ENCODE measurements at places on chromosomes 1 and 21.

DNA sequence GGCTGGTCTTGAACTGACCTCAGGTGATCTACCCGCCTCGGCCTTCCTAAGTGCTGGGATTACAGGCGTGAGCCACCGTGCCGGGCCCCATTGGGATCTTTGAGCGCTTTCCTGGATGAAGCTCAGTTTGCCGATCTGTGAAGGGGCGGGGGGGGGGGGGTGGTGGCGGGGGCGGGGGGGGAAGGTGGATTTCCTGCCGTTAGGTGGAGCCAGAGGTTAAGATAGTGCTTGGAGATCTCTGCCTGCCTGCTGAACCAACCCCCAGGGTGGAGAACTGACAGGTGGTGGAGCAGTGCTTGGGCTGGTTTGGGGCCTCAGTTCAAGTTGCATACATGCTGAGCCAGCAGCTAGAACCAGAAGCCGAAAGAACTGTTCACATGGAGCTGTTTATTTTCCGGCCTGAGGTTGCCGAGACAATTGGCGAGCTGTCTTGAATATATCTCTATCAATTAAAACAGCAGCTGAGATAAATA lies 1.7 kb downstream of the TMCC2 start:
- no peak for DNase-seq

DNA sequence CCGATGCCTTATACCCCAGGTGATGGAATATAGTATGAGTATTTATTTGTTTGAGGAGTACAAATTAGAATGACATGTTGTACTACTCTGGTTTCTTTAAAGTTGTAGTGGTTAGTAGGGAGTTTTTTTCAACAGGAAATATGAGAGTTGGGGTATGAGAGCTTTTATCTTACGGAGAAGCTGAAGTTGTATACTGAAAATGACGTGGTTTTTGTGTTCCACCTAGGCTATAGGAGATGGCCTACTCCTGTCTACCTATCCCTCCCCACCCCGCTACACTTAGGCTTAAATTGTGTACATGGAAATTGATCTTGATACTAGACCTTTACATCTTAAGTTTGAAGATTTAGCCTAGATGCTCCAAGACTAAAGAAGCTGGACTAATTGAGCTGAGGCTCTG lies 6.8 kb upstream of the HAX1 start:
- no peak for DNase-seq

GRCh38 chr1:151187205-151187604 lies 2.8 kb downstream of the VPS72 start:
- no peak for DNase-seq

- DNase-seq = no peak
Measured at GRCh38 chr21:39057121-39057520, 126.1 kb downstream of the PSMG1 start.

GRCh38 chr1:76227621-76228020 lies 153.1 kb downstream of the ST6GALNAC3 start:
- DNase-seq = no peak

DNA sequence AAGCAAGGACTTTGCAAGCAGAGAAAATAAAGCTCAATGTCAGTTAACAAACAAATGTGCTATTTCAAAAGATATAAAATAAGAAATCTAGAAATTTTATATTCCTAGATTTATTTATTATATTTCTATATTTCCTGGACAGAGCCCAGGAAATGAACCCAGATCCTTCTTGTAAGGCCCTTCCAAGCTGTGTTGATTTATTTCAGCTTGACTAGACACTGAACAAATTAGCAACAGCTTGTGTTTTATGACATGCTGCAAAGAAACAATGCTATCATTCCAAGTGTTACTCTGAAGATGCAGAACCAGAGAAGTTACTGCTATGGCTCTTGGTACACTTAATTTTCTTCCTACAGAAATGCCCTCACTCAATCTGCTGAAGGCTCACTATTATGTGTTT lies 6.2 kb downstream of the TGFBR3 start:
- DNase-seq = no peak

GRCh38 chr1:31723828-31724359 lies 20.1 kb upstream of the COL16A1 start:
- DNase-seq = peak; percentile 82

- peak; percentile 66 for DNase-seq
Measured at GRCh38 chr1:58785442-58786058, 1.7 kb upstream of the JUN start.

GRCh38 chr1:11855430-11855829 lies 3.3 kb downstream of the NPPB start:
- DNase-seq = no peak

- no peak for DNase-seq
Measured at GRCh38 chr1:229716704-229717103, 90.7 kb downstream of the URB2 start.

DNA sequence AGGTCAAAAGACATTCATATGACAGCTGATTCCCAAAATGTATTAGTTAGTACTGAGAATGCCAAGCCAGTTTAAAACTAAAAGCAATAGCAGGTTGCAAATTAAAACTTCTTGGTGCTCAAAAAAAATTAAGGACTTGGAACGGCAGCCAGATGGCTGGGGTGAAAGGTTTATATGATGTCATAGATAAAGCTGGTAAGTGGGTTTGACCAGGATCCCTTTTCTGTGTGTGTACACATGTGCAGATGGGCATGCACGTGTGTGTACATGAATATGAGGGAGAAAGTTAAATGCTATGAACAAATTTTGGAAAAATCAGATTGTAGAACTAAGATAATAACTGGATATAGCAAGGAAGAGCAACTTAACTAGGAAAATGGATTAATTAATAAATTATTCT lies 39.1 kb upstream of the DPH5 start:
- no peak for DNase-seq

GRCh38 chr1:106831511-106831910 lies 225.0 kb upstream of the PRMT6 start:
- DNase-seq = no peak

DNA sequence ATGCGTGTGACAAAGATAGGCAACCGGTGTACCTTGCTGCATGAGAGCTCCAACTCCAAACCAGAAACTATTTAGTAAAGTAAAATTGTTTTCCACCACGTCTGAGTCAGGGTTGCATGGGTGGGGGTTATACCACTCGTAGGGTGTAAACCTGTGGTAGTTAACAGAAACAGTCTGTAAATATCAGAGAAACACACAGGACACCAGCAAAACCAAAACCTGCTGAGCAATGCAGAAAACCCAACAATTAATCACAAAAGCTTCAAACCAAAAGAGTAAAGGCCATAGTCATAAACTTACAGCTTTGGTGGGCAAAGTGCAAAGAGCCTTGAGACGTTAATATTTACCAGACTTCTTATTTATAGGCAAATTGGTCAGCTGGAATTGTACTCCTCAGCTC lies 282.7 kb downstream of the BACH1 start:
- no peak for DNase-seq

- peak; percentile 48 for DNase-seq
Measured at GRCh38 chr1:12556957-12557935, 60.8 kb downstream of the DHRS3 start.

DNA sequence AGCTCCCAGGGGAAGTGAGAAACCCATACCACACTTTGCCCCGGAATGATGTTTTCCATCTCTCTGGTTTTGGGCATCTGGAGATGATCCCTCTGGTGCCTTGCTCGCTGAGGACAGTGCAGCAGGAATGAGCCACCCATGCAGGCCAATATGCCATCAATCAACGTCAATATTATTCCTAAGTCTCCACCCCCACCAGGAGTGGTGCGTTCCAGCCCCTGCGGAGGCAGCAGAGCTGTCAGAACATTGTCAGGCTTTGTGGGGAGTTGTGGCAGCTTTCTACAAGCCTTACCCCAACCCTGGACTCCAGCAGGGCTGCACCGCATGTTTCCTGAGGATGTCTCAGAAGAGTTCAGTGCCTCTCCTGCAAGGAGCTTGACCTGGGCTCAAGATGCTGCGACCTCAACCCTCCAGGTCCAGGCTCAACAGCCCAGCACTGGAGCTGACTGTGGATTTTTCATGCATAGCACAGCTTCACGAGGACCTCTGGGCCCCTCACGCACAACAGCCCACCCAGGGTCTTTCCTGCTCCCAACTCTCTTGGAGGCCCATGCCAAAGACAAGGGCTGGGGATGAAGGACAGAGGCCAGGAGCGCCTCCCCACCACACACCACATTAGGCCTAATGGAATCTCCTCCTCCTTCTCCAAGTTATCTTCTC lies 67.5 kb downstream of the PSMG1 start:
- DNase-seq = peak; percentile 12

DNA sequence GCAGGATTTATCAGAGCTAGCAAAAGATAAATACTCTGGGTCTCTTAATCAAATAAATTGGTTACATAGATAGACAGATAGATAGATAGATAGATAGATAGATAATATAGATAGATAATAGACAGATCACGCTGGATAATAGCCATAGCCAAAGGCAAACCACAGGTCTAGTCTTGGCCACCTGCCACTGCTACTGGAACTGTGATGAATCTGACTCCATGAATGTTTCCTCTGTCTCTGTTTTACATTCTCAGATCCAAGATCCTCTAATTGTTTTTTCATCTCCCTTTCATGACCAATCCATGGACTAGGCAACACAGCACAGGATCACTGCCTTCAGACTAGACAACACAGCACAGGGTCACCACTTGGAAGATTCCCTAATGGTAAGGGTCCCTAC lies 444.7 kb upstream of the NFIA start:
- no peak for DNase-seq

- DNase-seq = no peak
Measured at GRCh38 chr1:162033428-162033827, 9.8 kb upstream of the OLFML2B start.

- DNase-seq = no peak
Measured at GRCh38 chr1:5810553-5811270, 181.5 kb downstream of the NPHP4 start.

DNA sequence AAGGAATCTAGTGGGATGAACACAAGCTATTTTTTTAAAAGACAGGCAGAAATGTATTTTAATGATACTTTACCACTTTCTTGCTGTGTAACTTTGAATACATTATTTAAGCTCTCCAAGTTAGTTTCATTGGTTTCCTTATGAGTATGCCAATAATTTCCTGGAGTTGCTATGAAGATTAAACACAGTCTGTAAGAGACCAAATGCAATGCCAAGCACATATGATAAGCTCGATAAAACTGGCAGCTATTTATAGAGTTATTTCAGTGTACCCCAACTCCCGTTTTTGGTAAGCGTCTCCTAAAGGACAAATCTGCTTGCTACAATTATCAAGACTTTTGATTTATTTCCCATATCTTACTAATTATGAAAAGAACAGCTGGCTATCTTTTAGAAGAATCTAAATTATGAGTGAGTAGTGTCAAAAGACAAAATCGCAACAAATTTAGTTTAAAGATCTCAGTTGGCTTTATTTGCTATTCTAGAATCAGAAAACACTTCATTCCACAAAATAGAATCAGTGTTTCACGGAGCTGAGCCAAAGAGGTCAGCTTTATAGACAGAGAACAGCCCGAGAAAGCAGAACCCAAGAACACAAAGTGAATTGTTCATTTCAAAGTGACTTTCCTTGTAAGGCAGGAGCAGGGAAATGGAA lies 7.2 kb upstream of the MAP10 start:
- DNase-seq = no peak

- DNase-seq = no peak
Measured at GRCh38 chr1:85888921-85889320, 180.7 kb upstream of the ZNHIT6 start.

DNA sequence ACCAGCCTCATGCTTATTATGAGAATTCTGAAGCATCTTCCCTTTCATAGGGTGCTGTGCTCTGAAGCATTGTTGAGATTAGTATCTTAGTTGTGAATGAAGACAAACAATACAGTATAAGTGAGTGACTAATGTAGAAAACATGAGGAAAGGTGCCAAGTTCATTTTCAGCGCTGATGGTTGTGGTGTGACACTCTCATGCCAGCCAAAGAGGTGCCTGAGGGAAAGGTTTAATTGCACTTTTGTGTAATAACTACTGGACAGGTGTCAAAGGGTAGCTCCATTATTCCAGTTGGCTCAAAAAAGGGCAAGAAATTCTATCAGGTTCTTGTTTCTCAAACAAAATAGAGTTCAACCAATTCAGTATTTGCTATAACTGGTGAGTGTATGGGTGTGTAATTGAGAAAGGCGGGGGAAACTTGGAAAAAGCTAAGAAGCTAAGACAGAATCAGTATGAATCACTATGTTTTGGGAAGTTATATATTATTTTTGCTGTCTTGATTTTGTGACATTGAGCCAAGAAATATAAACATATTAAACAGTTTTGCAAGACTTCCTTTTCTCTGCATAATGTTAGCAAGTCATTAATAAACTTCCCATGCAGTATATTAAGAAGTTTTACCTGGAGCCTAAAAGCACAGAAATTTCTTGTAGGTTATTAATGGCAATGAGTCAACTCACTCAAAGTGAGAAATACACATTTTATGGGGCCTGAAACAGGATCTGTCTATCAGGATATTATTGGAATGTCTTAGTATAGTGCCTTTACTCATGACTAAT lies 31.8 kb downstream of the KCNK2 start:
- DNase-seq = no peak

DNA sequence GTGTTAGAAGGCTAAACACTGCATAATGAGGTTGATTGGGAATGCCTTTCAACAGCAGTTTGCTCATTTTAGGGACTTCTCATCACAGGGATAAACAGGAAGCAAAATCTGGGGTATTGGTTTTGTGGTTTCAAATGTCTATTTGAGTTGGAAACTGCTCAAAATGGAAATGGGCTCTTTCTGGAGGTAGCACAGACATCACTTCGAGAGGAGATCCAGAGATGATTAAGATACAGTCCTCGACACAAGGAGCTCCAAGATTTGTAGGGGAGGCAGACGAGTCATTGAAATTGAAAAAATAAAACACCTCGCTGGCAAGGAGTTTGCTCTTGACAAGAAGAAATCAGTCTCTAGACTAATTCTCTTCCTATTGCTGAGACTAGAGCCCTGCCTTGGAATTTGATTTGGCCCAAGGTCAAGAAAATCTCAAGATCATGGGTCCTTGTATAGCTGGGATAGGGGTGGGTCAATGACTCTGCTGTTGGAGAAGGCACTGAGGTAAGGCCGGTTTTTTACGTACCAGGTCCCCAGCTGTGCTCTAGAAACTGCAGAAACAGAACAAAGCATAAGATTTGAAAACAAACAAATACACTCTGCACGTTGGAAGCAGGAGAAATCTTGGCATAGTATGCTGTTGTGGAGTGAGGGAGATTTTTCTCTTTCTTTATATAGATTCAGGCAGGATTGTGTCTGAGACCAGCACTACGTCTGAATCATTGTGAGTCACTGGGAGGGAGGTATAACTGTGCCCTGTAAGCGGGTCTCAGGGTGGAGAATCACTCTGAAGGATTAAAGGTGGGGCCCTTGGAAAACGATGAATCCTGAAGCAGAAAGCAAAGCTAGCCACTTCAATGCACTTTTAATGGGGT lies 17.7 kb upstream of the KLHDC8A start:
- no peak for DNase-seq

- DNase-seq = peak; percentile 90
Measured at GRCh38 chr1:52697795-52698674, at the start of gene COA7. Gene COA7 (minus strand): TSS chr1:52698347. CDS start chr1:52698326, 21 bp downstream.

DNA sequence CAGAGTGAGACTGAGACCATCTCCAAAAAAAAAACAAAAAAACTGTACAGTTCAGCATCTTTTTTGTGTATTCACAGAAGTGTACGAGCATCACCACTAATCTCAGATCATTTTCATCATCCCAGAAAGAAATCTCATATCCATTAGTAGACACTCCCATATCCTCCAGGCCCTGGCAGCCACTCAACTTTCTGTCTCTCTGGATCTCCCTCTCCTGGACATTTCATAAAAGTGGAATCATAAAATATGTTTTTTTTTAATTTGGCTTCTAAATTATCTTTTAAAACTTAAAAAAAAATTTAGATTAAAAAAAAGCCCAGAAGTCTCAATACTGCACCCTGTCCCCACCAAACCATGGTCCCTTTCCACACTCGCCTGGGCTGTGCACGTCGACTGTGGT lies 22.1 kb downstream of the RIPPLY3 start:
- DNase-seq = no peak

GRCh38 chr1:43277116-43277876 lies 7.5 kb downstream of the TMEM125 start:
- DNase-seq = no peak
